ENCODE measurements at places on chromosomes 6 and 20.

DNA sequence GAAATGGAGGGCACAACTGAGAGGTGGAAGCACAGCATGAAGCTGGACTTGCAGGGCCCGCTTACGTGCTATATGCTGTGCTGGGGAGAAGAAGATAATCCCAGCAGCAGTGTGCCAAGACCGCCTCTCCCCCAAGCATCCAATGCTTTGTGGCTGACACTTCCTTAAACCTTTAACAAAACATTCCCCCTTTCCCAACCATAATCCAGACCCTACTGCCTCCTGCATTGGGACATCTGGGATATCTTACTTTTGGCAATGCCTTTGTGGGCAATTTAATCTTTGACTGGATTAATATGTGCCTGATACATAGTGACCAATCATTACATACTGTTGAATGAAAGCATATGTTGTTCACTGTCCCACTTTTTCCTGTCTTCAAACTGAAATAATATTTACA, 3.1 kb upstream of the TENT5A start:
- no peak for DNase-seq

GRCh38 chr6:7241709-7242645, 71.0 kb downstream of the SSR1 start:
- DNase-seq: no peak

- peak; percentile 32 for DNase-seq
These were observed 5.7 kb downstream of the COMMD7 start for GRCh38 chr20:32737371-32738223.

DNA sequence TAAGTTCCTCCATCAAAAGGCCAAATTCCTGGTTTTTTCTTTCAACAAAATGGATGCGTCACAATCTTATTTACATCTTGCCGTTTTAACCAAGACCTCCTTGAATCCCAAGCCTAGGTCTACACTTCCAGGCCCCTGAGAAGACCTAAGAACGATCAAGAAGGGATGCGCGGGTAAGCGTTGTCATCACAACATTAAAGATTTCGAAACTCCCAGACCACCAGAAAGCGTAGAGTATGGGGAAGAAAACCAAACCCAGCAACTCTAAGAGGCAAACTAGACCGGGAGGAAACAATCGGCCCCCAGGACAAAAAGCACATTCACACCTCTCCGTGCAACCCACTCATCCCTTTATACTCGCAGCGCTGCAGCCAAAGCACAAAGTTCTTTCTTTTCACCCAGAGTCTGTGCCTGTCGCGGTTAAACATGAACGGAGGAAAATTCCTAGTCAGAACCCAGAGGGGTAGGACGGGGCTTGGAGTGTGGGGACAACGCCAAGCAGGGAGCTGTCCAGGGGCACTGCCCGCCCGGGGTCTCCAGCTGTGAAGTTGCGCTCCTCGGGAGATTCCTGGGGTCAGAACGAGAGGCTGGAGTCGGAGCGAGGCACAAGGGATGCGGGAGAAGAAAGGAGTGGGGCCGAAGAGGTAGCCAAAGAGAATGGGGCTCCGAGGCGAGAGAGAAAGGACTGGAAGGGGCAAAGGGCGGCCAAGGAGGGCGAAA, 725 bp downstream of the OSER1 start:
- no peak for DNase-seq

- DNase-seq: no peak
These were observed 8.5 kb upstream of the PSMG4 start for GRCh38 chr6:3250231-3250675.

DNA sequence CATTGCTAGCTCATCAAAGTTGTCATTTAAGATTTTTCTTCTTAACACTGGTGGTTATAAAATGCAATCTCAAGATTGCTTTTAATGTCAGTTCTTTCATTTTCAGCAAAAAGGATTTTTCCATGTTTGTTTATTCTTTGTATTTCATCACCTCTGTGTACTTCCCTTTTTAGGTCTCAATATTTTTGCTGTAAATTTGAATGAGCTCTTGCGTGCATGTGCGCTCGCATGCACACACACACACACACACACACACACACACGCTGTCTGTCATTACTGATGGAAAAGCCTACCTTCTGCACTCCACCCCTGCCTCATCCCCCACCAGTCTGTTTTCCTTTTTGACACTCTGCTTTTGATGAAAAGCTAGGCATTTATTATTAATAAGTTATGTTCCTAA, 85.3 kb upstream of the FYN start:
- DNase-seq: no peak

DNA sequence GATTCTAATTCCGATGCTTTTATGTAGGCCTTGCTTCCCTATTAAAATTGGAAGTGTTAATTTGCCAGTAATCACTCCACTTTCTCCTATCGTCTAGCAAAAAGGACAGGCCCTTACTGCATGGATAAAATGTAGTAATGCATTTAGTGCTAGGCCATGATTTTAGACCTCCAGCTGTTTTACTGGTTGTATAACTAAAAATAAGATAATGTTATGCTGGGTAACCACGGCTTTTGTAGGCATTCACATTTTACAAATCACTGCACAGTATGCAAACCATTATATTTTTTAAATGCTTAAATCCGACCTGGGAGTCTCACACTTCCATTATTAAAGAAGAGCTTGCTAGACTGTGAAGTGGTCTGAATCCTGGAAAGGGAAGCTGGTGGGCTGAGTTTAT, 179.5 kb downstream of the TFAP2A start:
- DNase-seq: no peak

DNA sequence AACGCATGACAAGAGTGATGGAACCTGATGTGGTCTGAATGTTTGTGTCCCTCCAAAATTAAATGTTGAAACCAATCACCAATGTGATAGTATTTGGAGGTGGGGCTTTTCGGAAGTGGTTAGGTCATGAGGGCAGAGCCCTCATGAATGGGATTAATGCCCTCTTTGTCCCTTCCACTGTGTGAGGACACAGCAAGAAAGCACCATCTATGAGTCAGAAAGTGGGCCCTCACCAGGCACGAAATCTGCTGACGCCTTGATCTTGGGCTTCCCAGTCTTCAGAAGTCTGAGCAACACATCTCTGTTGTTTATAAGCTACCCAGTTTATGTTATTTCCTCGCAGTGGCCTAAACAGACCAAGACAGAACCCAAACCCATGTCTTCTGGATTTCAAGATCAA, 244.0 kb upstream of the JAG1 start:
- no peak for DNase-seq

DNA sequence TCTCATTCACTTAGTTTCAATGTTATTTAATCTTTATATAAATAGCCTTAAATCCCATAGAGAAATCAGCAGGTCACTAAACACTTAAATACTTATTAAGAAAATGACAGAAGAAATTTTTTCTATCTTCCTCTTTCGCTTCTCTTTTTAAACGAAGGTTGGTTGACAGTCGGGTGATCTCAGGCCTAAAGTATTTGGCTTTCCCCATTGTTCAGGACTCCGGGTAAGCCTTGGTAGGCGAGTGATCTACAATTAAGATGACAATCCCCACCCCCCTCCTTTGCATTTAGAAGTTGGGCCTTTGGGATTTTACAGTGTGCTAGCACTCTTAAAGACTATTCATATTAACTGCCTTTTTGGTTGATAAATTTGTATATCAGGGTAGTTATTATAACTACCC, 19.7 kb upstream of the UTRN start:
- DNase-seq: no peak

DNA sequence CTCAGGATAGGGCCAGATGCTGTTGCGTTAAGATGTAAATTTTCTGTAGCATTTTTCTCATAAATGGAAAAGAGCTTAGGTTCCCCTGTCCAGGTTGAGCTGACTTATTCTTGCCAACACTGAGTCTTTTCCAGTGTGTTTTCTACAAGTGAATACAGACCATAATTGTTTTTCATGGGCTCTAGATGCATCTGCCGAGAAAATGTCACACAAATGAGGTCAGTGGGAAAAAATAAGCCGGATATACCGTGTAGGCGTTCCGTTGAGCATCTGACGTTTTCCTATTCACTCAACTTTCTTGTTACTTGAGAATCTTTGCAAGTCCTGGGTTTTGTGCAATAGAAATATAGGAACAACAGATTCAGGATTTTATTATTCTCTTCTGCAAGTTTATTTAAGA, 582.9 kb upstream of the CDH4 start:
- no peak for DNase-seq

DNA sequence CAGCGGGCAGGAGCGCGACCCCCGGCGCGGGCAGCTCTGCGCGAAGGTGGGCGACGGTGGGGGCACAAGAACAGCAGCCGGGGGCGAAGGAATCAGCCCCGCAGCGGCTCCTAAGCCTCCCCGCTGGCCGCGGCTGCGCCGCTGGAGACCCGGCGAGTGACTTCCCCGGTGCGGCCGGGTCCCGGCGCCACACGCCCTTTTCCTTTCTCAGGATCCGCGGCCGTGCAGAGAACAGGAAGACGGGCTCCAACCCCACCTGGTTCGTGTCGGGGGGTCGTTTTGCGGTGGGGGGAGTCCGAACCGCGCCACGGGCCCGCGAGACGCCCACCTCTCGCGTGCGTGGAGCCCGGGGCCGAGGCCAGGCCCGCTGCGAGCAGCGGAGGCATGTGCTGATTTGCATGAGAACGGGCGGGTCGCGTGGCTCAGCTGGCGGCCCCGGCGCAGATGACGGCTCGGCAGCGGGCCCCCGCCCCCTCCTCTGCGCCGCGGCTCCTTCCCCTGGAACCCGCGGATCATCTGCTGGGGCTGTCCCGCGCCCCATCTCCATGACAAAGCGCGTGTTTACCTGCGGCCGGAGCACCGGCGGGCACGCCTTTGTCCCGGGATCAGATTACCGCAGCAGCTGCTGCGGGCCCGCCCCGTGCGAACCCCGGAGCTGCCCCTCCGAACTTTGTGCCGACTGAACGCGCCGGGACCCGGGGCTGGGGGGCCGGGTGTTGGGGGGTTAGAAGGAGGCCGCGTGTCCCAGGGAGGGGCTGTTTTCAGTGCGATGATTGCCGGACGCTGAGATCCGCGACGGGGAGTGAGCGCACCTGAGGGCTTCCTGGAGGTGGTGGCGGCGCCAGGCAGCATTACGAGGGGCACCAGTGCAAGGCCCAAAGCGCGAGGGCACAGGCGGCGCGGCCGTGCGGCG, 4.9 kb upstream of the DLL1 start:
- no peak for DNase-seq

GRCh38 chr6:12280458-12280857, 9.7 kb upstream of the EDN1 start:
- no peak for DNase-seq

DNA sequence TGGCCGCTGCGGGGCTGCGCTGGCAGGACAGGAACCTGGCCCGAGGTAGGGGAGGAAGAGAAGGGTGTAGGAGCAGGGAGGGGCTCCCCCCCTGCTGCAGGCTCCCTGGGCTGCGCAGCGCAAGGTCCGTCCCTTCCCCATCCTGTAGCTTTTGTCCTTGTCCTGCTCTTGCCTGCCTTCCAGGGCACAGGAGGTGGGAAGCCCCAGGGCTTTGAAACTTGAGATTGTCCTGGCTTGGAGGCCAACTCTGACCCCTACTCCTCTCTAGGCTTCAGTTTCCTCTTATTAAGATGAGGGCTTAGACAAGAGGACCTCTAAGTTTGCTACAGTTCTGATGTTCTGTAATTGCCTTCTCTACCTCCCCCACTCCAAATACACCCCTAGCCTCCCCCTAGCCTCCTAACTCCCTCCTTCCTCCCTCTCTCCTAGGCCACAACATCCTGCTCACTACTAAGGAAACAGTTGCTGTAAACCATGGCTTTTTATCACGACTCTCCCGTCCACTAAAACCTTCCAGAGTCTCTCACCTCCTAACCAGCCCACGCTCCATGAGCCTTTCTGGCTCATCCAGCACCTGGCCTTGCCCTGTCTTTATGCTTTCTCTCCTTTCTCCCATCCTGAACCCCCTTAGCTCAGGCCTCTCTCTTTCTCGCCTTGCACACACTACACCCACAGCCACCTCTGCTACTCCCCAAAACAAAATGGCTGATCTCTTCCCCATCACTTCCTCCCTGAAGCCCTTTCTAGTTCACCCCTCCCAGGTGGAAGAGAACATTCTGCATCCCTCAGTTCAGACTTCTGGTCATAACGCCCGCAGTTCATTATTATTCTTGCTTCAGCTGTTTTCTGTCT, 10.2 kb downstream of the UNC5CL start:
- DNase-seq: no peak

- no peak for DNase-seq
These were observed 374.1 kb upstream of the SULF2 start for GRCh38 chr20:48159145-48160008.

GRCh38 chr20:58116505-58116904, 111.9 kb downstream of the ANKRD60 start:
- no peak for DNase-seq

DNA sequence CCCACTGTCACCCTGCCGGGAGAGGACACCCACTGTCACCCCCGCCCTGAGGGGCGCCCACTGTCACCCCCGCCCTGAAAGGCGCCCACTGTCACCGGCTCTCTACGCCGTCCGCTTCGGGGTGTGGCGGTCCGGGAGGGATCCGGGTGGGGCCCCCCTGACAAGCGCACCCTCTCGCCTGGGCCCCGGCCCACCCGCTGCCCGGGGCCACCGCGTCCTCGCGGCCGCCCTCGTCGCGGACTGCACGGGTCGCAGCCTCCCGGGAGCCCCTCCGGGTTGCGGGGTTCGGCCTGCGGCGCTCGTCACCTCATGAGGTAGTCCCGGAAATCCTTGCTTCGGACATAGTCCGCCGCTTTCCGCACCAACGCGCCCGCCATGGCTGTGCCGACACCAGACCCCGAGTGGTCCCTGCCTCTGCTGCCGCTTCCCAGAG, 224 bp downstream of the MPC1 start:
- DNase-seq: peak; percentile 3

- no peak for DNase-seq
These were observed 189.3 kb downstream of the TRDN start for GRCh38 chr6:123447315-123447937.

DNA sequence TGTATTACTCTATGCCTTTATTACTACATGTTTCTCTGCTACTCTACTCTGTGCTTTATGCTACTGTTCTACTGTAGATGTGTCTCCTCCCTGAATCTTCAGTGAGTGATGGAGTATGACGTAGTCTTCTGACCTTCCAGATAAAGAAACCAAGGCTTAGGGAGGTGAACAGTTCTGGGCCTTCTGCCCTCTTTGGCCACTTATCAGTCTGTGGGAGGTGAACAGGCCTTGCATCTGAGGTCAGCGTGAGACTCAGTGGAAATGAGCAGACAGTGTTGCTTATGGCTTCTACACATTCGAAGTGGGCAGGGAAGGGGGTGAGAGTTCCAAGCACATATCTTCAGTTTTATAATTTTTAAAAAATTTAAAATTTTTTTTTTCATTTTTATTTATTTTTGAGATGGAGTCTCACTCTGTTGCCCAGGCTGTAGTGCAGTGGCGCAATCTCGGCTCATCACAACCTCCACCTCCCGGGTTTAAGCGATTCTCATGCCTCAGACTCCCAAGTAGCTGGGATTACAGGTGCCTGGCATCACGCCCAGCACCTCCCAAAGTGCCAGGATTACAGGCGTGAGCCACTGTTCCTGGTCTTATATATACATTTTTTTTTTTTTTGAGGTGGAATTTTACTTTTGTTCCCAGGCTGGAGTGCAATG, 24.2 kb downstream of the MYBL2 start:
- DNase-seq: no peak

- DNase-seq: no peak
These were observed 13.9 kb downstream of the RPS10 start for GRCh38 chr6:34412016-34412415.

GRCh38 chr20:10672624-10673127, 1.1 kb downstream of the JAG1 start:
- no peak for DNase-seq

GRCh38 chr6:25007269-25007699, 71.5 kb upstream of the RIPOR2 start:
- DNase-seq: no peak

GRCh38 chr6:82182756-82183155, 64.8 kb downstream of the IBTK start:
- no peak for DNase-seq

GRCh38 chr6:11669696-11670095, 108.9 kb downstream of the ADTRP start:
- no peak for DNase-seq
